Activated naive CD8-positive, alpha-beta T cell treated with anti-CD3 and anti-CD28 coated beads, Interleukin-2, amount 50 U/mL, for 16 hours (primary cell): ENCODE measurements at places on chromosomes 6 and 20.

DNA sequence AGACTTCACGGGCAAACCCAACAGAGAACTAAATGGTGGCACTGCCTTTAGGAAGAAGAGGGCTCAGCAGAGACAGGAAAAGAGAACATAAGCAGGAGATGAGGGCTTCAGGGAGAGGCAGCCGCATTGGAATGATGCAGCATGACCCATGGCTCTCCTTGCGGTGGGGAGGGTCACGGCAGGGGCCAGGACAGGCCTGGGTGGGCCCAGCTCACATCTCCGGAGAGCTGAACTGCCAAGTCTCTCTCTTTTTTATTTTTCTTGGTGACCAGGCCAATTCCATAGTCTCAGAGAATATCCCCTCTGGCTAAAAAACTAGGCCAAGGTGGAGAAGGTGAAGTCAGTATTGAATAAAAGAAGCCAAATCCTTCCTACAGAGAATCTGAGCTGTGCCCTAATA is 77.5 kb upstream of the TRAF3IP2 start:
- no peak for DNase-seq

- DNase-seq, result no peak
Observed at GRCh38 chr20:31841928-31842327, 3.5 kb downstream of the FOXS1 start.

DNA sequence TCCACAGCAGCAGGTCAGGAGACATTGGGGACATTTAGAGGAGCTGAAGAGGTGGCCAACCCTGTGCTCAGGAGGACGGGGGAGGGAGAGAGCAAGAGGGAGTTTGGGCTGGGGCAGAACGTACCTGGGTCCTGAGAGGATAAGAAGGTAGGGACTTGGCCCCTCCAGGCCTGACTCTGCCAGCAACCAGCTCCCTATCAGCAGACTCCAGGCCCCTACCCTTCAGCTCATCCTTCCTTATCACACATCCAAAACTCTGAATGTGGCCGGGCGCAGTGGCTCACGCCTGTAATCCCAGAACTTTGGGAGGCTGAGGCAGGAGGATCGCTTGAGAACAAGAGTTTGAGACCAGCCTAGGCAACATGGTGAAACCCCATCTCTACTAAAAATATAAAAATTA is 5.0 kb downstream of the STMN3 start:
- DNase-seq, result no peak

DNA sequence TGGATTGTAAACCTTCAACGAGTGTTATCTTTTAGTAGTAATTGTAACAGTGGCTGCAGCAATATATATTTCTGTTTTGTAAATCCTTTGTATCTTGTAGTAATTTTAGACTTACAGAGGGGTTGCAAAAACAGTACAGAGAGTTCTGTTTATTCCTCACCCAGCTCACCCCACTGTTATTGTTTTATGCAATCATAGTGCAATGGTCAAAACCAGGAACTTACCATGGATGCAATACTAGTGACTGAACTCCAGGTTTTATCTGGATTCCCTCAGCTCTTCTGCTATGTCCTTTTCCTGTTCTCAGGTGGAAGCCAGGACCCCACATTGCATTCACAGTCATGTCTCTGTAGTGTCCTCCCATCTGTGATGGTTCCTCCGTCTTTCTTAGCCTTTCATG is 42.5 kb upstream of the NKX2-2 start:
- DNase-seq, result no peak

GRCh38 chr20:53495398-53496092 is 98.1 kb downstream of the ZNF217 start:
- DNase-seq, result no peak

DNA sequence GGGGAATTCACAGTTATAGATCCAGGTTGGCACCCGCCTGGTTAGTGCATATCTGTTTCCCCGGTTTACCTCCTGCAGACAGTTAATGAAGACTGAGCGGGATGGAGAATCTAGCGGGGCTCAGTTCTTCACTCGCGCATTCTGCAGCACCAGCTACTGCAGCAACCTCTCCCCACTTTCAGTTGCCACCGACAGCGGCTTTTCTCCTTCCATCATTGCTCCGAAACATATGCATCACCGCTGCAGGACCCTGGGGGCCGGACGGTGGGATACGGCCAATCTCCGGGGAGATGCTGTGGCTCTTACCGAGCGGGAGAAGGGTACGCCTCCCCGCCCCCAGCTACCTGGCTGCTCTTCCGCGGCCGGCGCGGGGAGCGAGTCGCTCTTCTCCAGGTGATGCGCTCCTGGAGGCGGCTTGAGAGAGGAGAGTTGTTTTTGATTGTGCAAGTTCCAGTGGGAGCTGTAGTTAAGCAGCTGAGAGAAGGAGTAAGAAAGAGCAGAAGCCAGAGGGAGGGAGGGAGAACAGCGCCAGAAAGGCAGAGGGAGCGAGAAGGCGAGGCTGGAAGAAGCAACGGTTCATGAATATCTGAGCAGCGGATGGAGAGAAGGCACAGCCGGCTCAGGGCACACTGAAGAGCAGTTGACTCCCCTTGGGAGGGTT is at the start of gene SGK1:
Gene SGK1 (minus strand): TSS at position 642 of the 661 bp plus-strand sequence. CDS start 652 bp downstream, outside the sequence.
- DNase-seq, result no peak

- DNase-seq, result no peak
Observed at GRCh38 chr6:3303795-3304411, 45.2 kb downstream of the PSMG4 start.

DNA sequence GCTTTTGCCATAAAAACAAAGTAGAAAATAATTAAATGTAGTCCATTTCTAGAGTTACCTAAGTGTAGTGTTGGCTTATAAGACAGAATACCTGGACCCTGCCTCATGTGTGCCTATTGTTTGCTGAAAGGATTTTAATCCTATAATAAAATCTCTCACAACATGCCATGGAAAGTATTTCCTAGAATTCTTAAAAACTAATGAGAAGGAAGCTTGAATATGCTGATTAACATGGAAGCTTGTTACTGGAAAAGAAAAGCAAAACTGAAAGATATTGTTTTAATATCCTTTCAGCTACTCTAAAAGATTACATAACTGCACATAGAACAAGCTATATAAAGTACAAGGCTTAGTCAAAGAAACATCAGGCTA is 18.0 kb upstream of the FAM135A start:
- no peak for DNase-seq

GRCh38 chr6:108798670-108799353 is 49.4 kb upstream of the ARMC2 start:
- no peak for DNase-seq

- no peak for DNase-seq
Observed at GRCh38 chr6:125201961-125202729, 48.6 kb downstream of the TPD52L1 start.

GRCh38 chr6:25608558-25609174 is 43.3 kb upstream of the SCGN start:
- DNase-seq, result no peak

DNA sequence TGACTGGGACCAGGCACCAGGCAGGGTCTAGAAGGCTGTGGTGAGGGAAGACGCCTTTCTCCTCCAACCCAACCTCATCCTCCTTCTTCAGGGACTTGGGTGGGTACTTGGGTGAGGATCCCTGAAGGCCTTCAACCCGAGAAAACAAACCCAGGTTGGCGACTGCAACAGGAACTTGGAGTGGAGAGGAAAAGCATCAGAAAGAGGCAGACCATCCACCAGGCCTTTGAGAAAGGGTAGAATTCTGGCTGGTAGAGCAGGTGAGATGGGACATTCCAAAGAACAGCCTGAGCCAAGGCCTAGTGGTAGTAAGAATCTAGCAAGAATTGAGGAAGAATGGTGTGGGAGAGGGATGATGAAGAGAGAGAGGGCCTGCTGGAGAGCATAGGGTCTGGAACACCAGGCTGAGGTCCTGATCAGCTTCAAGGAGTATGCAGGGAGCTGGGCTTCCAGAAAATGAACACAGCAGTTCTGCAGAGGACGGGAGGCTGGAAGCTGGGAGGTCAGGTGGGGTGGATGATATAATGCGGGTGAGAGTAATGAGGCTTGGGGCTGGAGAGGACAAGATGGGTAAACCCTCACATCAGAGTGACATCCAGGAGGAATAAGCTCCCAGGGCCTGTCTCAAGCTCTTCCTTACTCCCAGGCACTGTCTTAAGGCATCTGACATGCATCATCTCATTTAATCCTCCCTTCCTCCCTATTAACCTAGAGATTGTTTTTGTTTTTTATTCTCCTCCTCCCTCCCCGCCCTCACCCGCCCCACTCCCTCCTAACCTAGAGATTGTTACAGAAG is 45.2 kb upstream of the TTPAL start:
- DNase-seq, result no peak

DNA sequence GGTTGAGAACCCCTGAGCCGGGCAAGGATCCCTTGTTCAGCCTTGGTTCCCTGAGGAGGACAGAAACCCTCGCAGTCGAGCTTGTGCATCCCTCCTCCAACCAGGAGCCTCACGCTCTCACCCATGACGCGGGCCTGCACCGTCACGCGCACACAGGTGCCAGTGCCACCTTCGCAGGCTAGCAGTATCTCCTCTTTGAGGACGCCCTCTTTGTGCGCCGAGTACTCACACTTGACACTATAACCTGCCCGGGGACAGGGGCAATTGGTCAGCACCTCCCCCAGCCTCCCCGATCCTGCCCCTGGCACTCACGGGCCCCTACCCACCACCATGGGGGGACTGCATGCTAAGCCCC is 13.3 kb downstream of the ADISSP start:
- no peak for DNase-seq

DNA sequence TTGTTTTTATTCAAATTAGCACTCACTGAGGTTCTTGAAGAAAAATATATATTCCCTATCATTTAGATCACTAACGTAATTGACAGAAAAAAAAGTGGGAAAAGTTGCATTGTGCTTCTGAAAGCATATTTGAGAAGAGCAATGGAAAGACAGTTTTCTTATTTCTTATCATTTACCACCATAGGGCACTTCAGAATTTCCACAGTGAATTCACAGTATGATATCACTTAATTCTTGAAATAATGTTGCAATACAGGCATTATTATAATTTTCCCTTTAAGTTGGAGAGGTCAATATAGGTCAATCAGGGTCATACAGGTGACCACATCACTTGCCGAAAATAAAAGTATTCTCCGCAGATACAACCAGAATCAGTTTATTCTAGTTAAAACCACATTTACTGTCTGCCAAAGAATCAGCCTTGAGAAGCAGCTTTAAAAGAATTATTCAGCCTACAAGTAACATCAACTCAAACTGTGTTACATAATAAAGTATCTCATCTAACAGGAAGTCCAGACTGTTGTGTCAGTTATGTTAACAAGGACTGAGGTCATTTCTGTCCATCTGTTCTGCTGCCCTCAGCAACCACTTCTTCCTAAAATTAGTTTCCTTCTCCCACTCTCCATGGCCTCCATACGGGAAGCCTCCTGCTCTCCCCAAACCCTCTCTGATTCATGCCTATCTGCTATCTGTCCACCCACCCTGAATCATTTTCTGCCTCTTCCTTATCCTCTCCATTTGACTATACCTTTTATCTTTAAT is 121.2 kb downstream of the SIM1 start:
- DNase-seq, result no peak

- DNase-seq, result no peak
Observed at GRCh38 chr6:109493865-109494264, 10.8 kb upstream of the ZBTB24 start.

DNA sequence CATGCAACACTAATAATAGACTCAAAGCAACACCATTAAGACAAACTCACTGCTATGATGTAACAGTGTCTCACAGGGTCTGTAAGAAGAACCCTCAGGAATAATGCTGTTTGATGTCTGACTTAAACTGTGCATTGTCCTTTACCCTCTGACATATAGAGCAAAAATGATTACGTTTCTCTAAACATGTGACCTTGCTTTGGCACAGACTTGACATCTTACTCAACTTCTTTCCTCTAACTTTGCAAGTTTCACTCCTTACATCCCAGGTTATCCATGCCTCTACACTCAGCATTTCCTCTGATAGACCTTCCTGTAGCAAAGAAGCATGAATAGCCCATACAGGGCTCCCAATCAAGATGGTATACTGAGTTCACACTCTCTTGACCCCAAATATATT is 252.7 kb downstream of the UST start:
- no peak for DNase-seq

DNA sequence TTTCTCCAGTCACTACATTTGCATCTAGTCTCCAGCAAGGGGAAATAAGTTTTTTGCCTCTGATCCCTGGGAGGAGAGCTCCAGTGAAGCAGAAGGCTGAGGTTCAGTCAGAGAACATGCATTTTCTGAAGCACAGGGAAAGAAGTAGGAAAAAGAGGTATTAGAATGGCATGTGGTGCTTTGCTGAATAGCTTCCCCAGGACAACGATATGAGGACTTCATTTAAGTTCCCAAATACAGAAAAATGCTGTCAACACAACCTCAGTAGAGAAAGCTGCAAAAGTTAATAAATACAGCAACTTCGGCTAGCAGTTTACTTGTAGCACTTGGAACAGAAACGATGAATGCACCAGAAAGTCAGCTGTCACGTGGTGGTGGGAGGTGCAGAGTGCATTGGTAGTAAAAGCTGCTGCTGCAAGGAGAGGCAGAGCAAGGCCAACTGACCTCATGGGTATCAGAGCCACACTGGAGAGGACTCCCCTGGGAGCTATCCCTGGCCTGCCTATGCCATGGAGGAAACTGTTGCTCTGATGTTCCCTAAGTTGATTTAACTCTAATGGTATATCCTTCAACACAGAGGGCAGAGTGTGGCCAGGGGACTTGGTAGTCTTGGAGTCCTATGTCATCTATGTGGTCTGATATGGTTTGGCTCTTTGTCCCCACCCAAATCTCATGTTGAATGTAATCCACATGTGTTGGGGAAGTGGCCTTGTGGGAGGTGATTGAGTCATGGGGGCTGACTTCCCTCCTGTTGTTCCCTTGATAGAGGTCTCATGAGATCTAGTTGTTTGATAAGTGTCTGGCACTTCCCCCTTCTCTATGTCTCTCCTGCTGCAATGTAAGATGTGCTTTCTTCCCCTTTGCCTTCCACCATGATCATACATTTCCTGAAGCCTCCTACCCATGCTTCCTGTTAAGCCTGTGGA is 85.9 kb downstream of the ADTRP start:
- no peak for DNase-seq

GRCh38 chr6:166615059-166615770 is 11.8 kb downstream of the RPS6KA2 start:
- DNase-seq, result no peak

DNA sequence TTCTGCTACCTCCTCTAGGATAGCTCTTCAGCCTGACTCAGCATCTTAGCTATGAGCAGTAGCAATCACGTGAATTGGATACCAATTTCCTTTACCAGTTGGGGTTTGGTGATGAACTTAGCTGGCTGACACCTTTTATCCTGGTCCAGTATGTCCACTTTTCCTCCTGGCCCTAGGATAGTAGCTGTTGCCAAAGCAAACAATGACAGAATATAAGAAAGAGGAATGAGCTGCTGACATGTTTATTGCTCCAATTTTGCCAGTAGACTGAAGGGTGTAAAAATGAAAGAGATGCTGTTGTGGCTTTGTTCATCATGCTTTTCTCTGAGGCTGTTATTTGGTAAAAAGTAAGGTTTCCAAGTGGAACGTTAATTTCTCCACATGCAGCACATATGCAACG is 168.3 kb upstream of the JAG1 start:
- DNase-seq, result no peak

GRCh38 chr6:133899556-133899955 is 10.6 kb downstream of the TCF21 start:
- no peak for DNase-seq
